ENCODE measurements at places on chromosomes 5 and 9. TPM values are rescaled to one million over a fixed set of nuclear protein-coding genes. Genes with fewer than 3 reads are reported as not detected.

DNA sequence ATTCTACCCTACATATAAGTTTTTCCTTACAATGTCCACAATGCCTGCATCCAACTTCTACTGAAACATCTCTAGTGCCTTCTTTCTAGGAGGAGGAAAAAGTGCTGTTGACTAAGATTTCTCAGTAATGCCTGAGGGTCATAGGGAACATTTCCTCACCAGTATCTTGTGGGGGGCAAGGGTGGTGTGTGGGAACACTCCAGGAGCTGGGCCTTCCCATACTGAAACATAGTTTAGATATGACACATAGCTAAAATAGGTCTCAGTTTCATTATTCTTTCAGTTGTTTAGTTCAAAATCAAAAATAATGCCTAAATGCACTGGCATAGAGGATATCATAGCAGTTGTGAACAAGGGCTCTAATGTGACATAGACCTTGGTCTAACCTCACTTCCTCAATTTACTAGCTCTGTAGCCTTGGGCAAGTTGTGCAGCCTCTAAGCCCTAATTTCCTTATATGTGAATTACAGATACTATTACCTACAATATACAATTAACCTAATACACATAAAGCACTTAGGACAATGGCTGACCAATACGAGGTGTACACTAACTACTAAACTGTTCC is 66.1 kb downstream of the HAPLN1 start:
- DNase-seq: no peak

The CDC14B gene
- polyA plus RNA-seq: 17.7 TPM

The ZNF618 gene
- 11.6 TPM for polyA plus RNA-seq

DNA sequence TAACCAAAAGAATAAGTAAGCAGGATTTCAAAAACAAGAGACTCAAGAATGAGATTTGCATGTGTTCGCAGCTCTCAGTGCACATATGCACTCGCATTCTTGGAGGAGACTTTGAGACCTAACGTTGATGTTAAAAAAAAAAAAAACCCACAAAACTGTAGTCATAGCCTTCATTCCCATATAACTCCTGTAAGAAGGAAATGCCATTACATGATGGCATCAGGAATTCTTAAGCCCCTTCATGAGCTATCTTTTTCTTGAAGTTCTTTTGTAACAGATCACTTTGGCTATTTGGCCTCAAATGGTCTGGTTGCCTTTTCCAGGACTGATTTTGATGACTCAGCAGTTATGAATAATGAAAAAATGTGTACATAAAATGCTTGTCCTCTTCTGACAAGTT is 113.8 kb downstream of the ALDH1A1 start:
- no peak for DNase-seq

DNA sequence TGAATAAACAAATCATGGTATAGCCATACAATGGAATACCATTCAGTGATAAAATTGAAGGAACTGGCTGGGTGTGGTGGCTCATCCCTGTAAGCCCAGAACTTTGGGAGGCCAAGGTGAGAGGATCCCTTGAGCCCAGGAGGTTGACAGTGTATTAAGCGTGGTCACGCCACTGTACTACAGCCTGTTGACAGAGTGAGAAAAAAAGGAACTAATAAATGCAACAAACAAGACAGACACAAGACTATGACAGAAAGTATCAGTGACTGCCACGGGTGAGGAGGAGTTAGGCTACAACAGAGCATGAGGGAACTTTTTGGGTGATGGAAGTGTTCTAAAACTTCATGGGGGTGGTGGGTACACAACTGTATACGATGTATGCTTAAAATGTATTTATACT is 2.2 kb downstream of the FNIP1 start:
- no peak for DNase-seq

The LCN1 gene
- not detected for polyA plus RNA-seq

All from muscle of arm (tissue), 14 donors.